Daoy (cell line): ENCODE measurements at places on chromosomes 1 and 21. TPM values are rescaled to one million over a fixed set of nuclear protein-coding genes. Genes with fewer than 3 reads are reported as not detected.

PTPN22 gene
- 1.5 and 4.1 TPM in 2 replicates for total RNA-seq

F5 gene
- not detected in 2 replicates for total RNA-seq

DNA sequence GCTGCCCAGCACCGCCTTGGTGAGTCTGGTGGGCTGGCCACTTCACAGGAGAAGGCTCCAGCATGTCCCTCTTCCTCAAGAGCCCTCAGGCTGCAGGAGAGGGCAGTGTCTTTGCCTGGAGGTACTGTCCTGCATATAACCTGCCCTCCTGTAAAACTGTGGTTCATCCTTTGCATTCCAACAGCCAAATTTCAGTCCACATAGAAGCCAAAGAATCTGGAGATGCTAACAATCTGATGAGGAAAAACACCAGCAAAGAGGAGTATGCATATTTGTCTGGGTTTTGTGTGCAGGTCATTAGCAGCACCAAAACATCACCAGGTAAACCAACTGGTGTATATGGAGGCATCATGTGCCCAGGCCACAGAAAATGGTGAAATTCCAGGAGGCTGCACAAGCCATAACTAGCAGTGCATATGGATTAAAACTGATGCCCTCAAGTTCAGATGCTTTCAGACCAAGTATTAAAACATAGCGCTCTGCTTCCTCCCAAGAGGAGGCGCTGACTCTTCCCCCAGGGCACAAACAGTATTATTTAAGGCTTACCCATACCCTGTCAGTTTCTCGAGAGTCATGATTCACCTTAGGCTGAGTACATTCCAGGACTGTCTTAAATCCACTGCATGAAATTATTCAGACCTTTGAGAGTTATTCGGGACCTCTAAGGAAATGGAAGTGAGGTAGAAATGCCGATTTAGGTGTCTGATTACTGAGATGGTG, 150.5 kb upstream of the COA6 start:
- peak; percentile 43 for DNase-seq

- no peak for DNase-seq
Observed at GRCh38 chr1:61353797-61354406, 271.5 kb downstream of the NFIA start.

DNA sequence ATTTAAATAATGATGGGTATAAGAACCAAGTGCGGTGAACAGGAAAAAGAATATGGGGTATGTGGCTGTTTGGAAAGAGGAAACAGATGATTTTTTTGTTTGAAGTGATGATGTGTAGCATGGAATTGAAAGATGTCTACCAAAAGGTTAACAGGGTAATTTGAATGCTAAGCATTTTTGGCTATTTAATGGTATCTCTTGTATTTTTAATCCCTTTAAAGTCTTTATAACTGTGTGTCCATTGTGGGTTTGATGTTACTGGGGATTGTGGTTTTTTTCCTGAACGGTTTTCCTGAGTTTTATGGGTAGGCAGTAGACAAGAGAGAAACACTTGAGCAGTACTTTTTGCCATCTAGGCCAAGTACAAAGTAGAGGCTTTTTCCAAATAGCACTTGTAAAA, 63.2 kb downstream of the PRDM2 start:
- no peak for DNase-seq

DNA sequence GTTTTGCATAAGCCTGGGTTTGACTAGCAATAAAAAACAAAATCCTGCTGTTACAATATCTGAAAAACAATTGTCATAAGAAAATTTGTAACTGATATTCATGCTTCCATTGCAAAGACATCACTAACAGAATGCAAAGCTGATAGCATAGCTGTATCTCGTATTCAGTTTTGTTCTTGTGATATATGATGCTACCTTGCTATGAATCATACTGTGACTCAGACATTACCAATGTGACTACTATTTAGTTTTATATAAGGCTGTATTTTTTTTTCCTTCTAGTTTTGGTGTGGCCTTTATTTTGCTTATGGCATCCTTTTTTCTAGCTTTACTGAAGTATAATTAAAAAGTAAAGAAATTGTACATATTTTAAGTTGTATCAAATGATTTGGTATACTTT, 1381.8 kb downstream of the MRPL39 start:
- DNase-seq, result peak; percentile 9

- no peak for DNase-seq
Observed at GRCh38 chr1:14741082-14741481, 142.6 kb downstream of the KAZN start.

GRCh38 chr21:45288441-45288841, 746 bp upstream of the POFUT2 start:
- DNase-seq, result peak; percentile 12

DNA sequence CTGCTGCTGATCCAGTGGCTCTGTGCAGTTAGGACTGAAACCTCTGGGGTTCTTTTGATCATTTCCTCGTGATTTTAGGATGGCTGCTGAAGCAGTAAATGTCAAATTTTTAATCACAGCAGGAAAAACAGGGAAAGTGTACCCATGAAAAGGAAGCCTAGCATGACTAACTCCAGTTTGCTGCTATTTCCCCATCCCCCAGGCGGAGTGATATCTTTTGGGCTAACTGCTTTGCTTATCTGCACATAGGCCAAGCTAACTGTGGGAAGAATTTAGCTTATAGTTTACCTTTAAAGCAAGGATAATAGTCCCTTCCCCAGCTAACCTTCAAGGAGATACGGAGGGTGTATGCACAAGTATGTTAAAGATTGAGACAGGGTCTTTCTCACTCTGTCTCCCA, 149.8 kb upstream of the TNR start:
- DNase-seq, result no peak

DNA sequence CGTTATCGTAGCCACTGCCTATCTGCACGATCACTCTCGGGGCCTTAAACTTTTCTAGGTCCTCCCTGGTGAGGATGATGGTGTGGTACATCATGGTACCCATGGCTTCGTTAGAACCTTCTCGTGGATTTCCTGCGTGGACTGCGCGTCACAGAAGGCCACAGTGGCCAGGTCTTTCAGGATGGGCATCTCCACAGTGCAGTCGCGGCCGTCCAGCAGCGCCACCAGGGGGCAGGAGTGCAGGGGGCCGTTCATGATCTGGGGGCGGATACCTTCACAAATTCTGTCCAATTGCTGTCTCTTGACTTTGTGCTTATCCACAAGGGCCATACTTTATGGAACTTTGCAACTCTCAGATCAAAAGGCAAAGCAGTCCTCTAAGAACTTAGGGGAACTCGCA, 69.6 kb downstream of the WLS start:
- no peak for DNase-seq

- no peak for DNase-seq
Observed at GRCh38 chr1:64875101-64875500, 91.2 kb downstream of the JAK1 start.

DNA sequence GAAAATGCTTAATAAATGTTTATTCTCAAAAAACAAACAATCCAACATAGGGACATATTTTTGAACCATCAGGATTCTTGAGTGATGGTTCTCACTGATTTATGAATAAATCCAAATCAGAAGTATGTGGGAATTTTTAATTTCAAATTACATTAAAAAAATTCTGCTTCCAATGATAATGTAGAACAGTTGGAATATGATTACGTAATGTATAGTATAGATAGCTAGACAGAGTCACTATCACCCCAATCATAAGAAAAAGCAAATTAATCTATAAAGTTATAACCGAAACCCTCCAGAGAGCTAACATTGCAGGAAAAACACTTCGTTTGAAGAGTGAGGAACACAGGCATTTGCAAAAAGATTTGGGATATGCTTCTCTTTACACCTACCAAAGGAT, 1600.6 kb upstream of the B3GALT2 start:
- no peak for DNase-seq

- DNase-seq, result peak; percentile 87
Observed at GRCh38 chr1:172976222-172977041, 74.3 kb downstream of the TNFSF18 start.

DNA sequence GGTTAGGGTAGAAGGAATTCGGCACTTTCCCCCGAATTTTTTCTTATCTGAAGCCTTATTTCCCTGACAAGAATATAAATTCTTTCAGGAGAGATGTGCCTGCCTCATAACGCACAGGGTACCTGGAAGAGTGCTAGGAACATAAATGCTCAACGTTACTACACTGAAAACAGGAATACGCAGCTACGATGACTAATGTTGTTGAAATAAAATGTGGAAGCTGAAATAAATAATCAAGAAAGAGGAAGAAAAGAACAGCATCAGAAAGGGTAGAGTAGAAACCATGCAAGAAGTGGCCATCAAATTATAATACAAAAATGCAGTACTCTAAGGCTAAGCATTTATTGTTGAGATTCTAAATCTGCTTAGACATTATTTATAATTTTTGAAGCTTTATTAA, 33.9 kb downstream of the SLC66A1 start:
- no peak for DNase-seq

DNA sequence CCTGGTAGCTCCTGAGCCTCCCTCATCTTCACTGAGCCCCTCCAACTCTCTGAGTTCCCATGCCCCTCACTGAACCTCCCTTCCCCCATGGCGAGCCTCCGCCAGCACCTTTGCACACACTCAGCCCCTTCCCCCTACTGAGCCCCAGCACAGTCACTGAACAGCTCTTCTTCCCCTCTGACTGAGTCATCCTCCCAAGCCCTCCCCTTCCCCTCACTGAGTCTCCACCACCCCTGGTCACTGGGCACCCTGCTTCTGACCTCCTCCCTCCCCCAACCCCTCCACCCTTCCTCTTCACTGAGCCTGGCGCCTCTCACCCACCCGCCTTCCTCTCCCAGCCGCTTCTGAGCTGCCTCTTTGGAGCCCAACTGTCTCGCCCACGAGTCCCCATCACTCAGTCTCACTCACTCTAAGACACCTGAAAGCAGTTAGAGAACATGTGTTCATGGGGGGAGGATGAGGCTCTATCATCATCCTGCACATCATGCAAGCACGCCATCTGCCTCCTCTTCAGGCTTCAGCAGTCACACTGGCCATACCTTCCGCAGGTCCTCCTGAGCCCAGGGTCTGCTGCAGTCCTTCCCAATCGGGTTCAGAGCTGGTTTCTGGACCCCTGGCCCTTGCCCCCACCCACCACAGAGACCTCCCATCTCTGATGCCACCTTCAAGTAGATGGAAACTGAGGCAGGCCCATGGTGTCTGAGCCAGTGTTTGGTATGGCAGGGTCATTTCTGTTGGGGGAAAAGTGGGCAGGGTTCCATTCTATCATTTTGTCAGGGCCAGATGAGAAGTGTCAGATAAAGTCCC, 2.0 kb upstream of the TRNP1 start:
- DNase-seq, result peak; percentile 58

GRCh38 chr1:55916481-55916880, 662.9 kb downstream of the PLPP3 start:
- DNase-seq, result no peak

GRCh38 chr1:53182716-53183094, 13.9 kb upstream of the CPT2 start:
- no peak for DNase-seq
